Right hindlimb (tissue), 1 donor: ENCODE measurements at places on chromosomes 16 and 17.

GRCh38 chr17:79370126-79370525 lies 240.7 kb downstream of the RBFOX3 start:
- no peak for DNase-seq

- no peak for DNase-seq
Measured at GRCh38 chr16:57401943-57402640, 2.5 kb upstream of the CCL17 start.

DNA sequence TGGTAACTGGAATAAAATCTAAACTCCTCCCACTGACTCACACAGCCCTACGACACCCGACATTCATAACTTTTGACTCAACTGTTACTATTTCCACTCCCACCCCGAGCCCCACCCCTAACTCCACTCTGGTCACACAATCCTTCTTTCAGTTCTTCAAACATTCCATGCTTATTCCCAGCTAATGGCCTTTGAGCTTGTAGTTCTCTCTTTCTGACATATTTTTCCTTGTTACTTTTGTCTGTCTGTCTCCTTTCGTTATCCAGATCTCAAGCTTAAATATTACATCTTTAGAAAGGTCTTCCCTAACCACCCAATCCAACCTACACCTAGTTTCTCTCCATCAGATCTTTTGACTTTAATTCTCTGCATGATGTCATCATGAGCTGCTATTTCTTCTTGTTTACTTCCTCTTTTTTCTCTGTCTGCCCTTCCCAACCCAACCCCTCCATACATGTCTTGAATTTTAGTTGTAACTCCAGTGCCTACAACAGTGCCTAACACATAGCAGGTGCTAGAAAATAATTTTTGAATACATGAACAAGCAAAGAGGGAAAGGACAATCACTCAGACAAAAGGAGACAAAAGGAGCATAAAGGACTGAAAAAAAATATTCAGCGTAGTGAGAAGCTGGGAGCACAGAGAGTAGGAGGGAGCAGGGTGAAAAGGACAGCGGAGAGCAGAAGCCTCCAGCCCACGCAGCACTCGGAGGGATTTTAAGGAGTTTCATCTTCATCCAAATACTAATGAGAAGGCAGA lies 65.2 kb upstream of the SMIM36 start:
- DNase-seq: peak; percentile 39

DNA sequence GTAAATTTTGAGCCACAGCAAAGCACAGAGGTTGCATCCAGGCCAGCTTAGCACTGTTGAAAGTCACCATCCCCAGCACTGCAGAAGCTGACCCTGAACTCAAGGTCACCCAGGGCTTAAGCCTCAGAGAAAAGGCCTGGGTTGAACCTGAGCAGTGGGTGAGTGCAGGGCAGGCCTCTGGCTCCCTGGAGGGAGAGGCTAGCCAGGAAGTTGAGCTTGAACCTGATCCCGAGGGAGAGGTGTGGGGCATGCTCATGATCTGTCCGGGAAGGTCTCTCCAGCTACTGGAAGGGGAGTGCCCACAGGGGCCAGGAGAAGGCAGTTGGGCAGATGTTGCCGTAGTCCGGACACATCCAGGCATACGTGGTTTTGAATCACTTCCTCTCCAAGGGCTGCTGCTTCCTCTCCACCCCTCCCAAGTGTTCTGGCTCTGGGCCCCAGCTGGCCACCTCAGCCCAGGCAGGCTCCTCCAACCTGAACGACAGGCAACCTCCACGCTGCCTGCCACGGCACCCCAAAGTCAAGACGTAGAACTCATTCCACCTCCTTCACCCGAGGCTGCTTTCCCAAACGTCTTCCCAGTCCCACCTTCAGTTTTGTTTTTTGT lies 18.4 kb downstream of the CARHSP1 start:
- no peak for DNase-seq

GRCh38 chr17:43517615-43518386 lies 28.3 kb downstream of the ETV4 start:
- DNase-seq: no peak

DNA sequence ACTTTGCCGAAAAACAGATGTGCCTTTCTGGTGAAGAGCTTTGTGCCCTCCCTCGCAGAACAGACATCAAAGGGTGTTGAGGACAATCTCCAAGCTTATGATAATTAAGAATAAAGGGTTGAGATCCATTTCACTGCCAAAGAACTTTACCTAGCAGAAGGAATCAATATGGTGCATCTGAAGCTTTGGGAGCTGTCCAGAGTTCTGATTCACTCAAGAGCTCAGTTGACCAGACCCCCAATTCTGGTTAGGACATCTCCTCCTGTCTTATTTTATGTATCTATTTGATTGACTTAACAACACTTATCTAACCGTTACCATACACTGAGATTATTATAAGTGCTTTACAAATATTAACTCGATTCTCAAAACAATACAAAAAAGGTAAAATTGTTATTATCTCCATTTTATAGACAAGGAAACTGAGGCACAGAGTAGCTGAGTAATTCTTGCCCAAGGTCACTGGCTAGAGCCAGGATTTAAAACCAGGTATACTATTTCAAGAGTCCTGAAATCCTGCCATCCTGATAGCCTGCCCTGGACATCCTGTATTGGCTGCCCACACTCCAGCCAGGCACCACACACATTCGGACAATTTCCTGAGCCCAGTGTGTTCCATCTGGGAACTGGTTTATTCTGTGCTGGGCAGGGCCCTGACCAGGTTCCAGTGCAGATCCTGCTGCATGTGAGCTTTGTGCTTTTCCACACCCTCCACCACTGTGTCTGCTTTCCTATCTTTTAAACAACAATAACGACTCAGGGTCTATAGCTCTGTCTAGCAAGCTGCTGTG lies 29.8 kb downstream of the PITPNM3 start:
- no peak for DNase-seq

DNA sequence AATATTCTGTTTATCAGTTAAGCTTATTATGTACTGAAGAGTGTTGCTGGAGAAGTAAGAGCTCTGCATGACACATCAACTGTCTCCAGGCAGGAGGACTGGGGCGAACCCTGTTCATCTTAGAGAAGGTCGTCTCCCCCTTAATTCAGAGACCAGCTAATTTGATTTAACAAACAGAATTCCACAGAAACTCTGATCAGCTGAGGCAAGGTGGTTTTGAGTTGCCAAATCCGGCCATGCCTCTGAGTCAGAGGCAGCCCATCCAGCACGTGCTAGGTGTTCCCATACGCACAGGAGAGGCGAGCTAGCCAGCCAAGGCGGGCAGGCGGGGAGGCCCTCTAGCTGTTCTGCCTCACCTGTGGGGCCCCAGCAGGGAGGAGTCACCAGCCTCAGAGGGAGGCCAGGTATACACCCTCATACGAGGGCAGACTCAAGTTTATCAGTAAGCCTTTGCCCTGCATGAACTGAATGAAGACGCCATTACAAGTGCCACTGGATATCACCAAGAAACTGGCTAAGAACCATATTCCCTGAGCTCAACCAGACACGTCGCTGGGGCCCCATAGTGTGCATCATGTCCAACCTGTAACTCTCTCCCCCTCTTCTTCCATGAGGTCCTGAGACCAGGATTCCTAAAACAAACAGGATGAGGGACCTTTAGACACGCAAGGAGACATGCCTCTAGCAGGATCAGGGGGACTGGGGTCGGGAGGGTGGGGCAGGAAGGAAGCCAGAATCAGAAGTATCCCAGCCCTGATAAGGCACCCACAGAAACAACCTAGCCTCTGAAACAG lies 25.7 kb downstream of the STAT5A start:
- no peak for DNase-seq
